ENCODE measurements at places on chromosomes 11 and 22.

DNA sequence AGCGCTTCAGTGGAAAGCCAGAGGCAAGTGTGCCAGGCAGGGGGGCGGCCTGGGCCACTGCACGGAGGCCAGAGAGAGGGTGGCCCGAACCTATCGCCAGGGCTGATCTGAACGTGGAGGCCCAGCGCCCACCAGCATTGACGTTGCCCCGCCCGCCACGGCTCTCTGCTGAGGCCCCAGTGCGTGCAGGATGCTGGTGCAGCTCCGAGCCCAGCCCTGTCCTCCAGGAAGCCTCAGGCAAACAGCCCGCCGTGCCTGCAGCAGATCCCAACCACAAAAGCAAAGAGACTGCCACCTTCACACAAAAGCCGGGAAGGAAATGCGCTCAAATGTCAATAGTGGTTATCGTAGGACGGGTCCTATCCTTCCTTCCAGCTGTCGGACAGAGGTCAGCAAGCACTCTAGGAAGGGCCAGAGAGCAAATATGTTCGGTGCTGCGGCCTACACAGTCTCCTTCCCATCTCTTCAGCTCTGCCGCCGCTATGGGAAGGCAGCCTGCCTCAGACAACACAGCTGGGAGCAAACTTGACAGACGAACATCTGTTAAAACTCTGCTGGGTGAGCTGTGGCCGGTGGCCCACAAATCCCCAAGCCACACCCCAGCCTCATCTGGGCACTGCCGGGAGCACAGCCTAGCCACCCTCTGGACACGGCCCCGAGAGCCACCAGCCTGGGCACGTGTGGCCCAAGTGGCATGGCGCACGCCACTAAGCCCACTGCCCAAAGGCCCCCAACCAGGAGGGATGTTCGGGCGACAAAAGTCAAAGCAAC, 146.2 kb downstream of the CRYBB2 start:
- DNase-seq = no peak

- no peak for DNase-seq
These were observed 4.2 kb upstream of the NFAM1 start for GRCh38 chr22:42436404-42436803.

- no peak for DNase-seq
These were observed 62.4 kb downstream of the NAV2 start for GRCh38 chr11:19774817-19775580.

GRCh38 chr11:72684236-72684912, 10.2 kb upstream of the PDE2A start:
- DNase-seq = peak; percentile 38

DNA sequence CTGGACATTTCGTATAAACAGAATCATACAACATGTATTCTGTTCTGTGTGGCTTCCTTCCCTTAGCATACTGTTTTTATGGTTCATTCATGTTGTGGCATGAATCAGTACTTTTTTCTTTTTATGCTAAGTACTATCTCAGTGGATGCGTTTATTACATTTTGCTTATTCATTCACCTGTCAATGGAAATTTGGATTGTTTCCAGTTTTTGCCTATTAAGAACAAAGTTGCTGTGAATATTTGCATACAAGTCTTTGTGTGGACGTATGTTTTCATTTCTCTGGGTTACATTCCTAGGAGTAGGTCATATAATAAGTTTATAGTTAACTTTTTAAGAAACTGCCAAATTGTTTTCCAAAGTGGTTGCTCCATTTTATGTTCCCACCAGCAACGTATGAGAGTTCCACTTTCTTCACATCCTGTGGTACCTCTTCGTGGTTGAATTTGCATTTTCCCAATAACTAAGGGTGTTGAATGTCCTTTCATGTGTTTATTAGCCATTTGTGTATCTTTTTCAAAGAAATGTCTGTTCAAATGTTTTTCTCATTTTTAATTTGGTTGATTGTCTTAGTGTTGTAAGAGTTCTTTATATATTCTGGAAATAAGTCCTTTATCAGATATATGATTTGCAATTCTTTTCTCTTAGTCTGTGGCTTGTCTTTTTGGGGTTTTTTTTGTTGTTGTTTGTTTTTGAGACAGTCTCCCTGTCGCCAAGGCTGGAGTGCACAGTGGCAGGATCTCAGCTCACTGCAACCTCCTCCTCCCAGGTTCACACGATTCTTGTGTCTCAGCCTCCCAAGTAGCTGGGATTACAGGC, 46.0 kb upstream of the MICAL2 start:
- DNase-seq = no peak

- DNase-seq = no peak
These were observed 85.1 kb downstream of the KIRREL3 start for GRCh38 chr11:126915430-126915829.

DNA sequence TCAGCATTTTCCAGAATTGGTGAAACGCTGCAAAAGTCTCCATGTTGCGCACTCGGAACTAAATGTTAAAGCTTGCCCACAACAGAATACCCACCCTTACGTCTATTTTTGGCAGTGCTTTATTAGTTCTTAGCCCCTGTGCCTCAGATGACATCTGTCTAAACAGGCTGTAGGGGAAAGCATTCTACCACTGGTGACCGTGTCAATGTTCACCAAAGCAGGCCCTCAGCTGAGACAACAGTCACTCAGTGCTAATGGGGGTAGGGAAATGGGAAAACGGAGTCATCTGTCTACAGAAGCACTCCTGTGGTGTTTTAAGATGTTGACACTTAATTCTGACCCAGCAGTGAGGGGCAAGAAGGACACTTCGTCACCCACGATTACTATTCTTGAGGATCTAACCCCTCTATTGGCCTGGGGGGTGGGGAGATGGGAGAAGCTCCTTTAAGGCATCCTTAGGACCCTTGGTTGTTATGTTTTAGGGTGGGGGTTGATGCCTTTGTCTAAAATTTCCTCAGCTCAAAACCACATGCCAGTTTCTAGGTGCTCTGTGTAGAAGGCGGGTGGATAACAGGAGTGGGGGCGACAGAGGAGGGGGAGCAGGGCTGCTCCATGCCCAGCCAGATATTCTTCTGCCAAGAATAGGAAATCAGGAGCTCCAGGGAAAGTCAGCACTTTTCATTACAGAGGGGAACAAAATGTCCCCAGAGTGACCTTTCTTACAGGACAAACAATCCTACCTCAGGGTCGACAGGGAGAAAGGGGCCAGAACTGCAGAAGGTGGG, 15.6 kb upstream of the MFRP start:
- DNase-seq = no peak

DNA sequence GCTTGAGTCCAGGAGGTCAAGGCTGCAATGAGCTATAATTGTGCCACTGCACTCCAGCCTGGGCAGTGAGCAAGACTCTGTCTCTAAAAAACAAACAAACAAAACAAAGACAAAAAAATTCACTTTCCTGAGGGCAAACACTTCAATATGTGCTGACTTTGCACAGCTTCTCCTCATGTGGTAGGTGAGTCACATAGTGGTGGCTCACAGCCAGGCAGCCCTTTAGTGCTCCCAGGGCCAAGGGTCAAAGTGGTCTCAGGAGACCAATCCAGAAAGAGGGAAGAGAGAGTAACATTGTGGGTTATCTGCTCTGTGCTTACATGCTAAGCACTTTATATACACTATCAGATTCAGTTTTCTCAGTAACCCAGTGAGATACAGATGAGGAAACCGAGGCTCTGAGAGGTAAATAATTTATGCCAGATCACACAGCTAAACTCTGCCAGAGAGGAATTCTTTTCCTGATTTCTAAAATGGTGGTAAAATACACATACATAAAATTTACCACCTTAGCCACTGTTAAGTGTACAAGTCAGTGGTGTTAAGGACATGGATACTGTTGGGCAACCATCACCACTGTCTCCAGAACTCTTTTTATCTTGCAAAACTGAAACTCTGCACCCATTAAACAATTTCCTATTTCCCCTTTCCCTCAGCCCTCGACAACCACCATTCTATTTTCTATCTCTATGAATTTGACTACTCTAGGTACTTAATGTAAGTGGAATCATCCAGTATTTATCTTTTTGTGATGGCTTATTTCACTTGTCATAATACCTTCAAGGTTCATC, 231.7 kb upstream of the NARS2 start:
- DNase-seq = no peak

DNA sequence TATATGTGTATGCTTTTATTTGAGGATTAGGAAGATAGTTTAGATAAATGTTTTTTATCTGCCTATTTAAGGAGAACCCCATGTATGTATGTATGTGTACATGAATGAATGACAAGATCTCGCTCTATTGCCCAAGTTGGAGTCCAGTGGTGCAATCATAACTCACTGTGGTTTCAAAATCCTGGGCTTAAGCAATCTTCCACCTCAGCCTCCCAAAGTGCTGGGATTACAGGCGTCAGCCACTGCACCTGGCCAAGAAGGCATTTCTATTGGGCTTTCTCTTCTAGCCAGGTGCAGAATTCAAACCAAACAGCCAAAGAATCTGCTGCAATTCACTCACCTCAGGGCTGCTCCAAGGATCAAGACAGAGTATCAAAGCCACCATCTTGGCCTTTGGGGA, 25.5 kb upstream of the DGKZ start:
- no peak for DNase-seq

GRCh38 chr22:40463683-40464082, 93.3 kb downstream of the SGSM3 start:
- peak; percentile 51 for DNase-seq

GRCh38 chr22:37464181-37464580, 22.0 kb downstream of the MFNG start:
- DNase-seq = no peak

DNA sequence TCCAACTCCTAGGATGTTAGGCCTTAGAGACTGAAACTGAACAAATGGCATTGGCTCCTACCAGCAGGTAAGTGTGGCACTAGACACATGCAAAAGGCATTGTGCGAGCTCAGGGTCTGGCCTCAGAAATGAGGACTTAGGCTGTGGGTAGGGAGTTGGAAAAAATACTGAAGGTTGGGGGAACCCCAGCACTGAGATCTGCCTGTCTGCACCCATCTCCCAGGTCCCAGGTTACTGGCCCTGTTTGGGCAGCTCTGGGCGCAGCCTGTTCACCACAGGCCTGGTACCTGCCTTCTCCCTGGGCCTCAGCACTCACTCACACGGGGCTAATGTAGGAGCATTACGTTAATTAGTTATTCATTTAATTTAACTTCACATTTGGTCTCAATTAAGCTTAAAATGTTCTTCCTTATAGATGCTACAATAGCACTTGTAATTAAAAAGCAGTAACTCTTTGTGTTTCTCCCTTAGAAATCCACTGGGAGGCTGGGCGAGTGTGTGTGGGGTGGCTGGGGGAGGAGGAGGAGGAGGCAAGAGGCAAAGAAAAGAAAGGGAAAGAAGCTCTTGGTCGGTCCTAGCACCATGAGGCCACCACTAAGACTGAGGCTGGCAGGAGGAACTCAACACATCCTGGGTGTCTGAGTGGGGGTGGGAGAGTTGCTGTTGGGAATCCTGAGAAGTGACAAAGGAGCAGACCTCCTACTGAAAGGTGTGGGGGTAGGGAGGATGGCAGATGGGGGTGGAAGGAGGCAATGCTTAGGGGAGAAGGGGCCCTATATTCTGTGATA, 19.4 kb downstream of the TMEM218 start:
- no peak for DNase-seq

DNA sequence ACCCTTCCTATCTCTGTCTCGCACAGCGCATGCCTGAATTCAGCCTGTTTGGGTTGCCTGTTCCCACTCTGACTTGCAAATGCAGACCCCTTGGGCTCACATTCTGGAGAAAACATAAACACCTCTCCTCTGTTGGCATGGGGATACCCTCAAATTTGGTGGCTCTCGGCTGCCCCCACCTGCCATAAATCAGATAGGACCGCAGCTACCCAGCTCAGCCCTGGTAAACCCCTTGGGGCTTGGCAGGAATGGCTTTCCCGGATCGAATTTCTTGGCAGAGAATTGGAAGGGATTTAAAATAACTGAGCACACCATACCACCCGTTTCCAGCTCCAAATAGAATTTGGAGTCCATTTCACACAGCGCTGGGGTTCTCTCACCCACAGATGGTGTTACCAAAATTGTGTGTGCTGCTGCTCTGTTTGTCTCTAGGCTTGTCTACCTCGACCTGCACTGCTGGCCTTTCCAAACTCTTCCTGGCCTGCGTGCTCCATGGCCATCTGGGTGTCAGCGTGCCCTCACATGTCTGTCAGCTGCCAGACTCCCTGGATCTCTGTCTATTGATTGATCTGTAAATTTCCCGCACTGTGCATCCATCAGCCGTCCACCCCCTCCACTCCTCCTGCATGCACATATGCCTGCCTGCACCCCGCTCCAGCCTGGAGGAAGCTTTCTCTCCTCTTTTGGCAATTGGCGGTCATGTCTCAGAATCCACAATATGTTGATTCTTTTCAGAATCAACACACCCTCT, 134.0 kb downstream of the NTM start:
- no peak for DNase-seq

- no peak for DNase-seq
These were observed 263.2 kb downstream of the DCDC1 start for GRCh38 chr11:31106326-31106725.

All from CD4-positive, alpha-beta T cell treated with Interleukin-21 for 1 hour (primary cell).